ENCODE measurements at places on chromosomes 5 and 9.

DNA sequence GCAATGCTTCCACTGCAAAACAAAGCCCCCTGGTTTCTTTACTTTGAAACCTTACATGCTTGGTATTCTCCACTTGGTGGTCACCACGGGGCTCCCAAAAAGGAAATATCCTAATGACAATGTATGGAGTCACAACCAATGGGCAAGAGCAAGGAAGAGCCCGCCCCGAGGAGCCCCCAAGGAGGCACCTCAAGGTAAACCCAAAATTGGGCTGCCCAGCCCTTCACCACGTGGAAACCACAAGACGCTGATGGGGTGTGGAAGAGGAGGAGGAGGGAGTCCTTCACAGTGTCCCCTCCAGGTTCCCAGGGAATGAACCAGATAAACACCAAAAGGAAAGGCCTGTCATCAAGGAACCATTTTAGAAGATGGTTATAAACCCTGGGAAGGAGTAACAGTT lies 3.8 kb downstream of the ROR2 start:
- DNase-seq = no peak

DNA sequence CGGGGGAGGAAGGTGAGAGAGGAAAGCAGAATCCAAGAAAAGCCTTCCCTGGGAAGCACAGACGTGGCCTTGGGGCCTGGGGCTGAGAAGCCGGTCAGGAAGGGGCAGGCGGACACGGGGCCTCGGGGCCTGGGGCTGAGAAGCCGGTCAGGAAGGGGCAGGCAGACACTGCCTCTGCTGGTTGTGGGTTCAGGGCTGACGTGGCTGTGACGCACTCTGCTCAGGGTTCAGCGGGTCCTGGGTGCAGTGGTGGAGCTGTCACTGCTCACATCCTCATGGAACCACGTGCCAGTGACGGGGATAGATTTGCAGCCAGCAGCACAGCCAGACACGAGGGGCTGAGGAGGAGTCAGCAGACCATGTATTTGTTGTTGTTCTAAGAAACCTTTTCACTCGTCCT lies 12.8 kb downstream of the PAEP start:
- DNase-seq = no peak

GRCh38 chr9:136696502-136696901 lies 9.2 kb upstream of the AGPAT2 start:
- DNase-seq = no peak

DNA sequence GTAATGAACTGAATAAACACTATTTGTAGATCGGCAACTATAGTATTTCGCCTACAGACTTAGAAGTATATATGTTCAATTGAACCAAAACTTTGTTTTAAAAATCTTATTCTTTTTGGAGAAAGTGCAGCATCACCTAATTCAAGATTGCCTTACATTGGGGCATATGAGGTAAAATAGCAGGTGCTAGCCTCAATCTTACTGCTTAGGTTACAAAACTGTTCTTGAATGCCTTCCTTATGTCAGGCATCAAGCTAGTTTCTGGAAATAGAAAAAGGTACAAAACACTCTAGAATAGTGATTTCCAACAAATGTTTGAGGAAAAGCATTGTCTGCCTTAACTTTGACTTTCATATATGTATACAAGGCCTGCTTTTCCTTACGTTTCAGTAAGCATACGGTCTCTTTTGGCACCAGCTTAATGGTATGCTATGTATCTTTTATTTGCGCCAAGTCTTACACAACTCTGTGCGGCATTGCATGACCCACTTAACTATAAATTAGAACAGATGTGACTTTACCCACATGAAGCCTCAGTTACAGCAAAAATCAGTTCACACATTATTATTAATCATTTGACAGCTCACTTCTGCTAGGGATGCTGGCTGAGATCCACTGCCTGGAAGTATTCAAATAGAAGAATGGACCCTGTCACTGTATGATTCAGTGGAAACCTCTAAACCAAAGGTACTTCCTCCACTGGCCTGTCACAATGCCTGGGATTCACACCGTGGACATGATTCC lies 174.1 kb downstream of the PRELID2 start:
- no peak for DNase-seq

- DNase-seq = no peak
Measured at GRCh38 chr5:95241-95980, 3.4 kb downstream of the PLEKHG4B start.

- no peak for DNase-seq
Measured at GRCh38 chr9:126698756-126699155, 85.0 kb downstream of the LMX1B start.

DNA sequence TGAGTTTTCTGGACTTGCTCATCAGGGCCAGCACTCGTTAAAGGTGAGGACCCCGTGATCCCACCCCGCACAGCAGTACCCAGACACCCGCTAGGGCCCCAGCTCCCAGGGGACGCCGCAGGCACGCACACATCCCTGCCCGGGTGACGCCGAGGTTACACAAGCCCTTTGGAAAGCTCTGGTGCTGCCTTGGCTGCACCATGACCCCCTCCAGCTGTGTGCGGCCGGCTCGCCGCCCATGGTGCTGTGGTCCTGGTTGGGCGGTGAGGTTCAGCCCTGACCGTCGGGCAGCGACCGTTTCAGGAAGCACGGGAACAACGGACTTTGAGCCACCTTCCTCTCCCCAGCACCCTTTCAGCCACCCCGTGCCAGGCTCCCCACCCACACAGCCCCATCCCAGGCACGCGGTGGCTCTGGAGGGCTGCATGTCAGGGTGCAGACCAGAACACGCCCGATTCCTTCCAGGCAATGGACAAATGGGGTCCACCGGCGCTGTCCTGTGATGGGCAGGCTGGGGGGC lies 7.5 kb upstream of the SLC12A7 start:
- no peak for DNase-seq

DNA sequence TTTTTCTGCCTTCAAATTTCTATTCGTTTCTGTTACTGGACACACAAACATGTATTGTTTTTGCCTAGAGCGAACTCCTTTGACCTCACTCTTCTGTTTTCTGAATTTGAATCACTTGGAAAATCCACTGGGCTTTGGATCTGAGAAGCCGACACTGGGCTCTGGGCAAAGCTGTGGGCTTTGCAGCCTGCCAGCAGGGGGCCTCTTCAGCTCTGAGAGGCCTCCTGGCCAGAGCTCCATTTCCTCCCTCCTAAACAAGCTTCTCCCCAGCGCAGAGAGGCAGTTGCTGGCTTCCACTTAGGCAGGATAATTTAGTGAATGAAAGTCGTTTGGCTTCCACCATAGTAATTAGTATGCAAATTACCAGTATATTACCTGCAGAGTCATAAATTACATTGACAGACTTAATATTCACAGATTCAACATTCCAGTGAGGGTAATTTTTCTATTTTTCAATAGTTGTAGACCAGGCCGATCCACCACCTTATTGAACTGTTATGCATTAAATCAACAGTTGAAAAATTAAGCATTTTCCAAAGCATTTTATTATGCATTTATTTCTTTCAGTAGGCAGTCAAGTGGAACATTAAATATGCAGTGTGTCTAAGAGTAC lies 104.0 kb upstream of the ZNF366 start:
- DNase-seq = peak; percentile 42

DNA sequence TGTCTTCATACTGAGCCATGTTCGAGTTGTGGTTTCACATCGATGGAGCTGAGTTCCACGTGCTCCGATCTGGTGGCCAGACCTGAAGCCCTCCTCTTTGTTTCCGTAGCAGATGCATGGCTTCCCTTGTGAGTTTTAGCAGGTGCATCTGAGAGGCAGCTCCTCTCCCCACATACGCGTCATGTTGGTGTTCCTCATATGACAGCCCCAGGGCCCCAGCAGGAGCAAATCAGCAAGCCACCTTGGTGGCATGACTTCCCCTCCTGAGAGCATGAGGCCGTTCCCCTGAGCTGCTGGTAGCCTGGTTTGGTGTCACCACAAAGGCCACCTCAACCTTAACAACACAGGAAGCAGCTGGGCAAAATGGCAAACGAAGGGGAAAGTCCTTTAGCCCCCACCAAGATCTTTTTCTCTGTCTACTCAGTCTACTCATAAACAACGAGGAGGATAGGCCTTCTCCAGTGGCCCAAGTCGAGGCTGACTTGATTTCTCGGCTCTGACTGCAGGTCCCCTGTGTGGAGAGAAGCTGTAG lies 5.9 kb downstream of the CYFIP2 start:
- peak; percentile 94 for DNase-seq

GRCh38 chr5:164998590-164998989 lies 1493.2 kb downstream of the MAT2B start:
- DNase-seq = no peak

DNA sequence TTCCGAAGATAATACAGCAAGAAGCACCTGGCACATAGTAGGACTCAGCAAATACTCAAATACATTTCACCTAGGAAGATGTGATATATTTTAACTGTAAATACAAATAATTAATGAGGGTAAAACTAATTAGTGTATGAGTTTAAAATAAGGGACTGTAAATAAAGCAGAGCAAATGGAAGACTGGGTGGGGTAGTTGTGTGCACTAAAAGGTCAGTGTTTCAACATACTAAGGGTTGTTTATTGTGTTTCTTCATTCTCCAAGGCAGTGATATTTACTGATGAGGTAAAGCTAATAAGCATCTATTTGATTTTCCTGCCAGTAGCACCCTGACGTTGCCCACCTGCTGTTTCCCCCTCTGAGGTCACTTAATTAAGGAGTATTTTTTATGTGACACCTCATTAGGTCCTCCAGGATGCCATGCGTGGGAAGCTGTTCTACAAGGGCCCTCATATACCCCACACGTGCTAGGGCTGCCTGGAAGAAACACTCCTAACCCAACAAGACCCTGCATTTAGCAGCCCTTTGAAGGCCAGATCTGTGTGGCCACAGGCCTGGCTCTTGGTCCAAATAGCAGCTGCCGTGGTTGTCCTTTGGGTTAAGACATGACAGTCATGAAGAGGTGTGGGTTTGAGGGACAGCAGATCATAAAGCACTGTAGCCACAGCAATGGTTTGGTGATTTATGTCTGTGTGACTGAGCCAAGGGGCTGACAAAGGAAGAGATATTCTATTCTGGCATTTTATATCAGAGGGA lies 97.5 kb upstream of the RPS23 start:
- no peak for DNase-seq

DNA sequence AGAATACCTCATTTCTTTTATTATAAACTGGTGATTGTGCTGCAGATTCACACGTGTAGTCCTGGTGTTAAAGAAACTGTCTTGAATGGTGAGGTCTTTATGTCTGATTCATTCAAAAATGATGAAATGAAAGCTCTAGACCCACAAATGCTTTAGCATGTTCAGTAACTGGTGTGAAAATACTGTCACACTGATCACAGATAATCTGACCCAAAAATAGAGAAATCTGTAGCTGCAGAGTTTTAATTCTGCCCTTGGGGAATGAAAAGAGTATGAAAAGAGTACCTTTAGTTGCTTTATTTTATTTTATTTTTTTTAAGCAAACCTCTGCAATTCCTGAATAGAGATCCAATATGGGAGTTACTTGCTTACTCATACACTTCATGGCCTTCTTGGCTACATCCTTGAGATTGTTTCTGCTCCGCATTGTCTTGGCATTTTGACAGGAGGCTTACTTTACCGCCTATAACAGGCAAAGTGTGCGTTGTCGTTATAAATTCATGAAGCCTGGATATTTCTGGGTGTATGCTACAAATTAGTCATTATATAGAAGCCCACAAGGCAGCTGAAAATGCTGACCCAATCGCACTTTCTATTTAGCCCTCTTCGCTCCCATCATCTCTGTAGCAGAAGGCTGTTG lies 2.7 kb downstream of the RGMB start:
- no peak for DNase-seq

All from stimulated activated CD4-positive, alpha-beta T cell treated with anti-CD3 and anti-CD28 coated beads, Interleukin-1b, Interleukin-23, amount 100 ng/mL, for 48 hours (primary cell).